ENCODE measurements at places on chromosomes 5 and 9.

DNA sequence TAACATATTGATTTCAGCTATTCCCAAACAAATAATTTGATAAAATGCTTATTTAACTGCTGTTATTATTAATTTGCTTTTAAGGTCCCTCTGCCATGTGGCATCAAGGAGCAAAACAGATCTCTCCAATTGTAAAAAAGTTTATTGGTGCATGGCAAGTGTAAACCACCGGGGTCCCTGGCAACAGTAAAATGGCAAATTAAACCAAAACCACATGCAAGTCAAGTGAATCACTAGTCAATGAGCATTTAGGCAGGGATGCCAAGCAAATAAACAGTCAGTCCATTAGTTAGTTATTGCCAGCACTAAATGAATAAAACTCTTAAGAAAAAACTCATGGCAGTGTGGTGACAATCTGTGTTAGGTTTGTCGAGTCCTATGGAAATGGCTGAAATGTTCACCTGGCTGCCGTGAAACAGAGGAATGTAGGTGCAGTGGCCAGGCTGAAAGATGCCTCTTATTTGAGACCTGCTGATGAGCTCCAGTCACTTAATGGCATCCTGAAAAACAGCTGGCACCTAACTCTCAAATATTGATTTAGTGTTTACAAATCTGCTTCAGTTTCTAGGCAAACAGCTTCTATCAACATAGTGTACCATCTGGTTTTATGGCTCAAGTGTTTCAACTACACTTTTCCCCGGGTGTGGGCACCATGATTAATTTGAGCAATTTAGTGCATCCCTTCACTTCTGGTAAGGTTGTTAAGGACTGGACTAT, 296.5 kb upstream of the ITGA1 start:
- DNase-seq: no peak

DNA sequence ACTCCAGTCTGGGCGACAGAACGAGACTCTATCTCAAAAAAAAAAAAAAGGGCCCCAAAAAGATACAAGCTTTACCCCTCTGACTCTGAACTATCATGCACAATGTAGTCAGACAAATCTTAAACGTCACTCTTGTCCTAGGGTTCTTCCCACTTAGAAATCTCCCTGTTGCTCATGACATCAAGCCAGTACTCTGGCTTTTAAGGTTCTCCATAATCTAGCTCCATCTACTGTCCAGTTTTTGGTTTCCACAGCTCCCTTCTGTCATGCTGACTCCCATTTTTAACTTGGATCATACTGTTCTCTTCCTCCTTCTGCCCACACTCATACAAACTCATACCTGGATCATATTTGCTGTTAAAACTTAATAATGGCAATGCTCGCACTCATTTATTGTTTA, 156.7 kb upstream of the TLX3 start:
- peak; percentile 29 for DNase-seq

GRCh38 chr9:26657958-26658357, 234.6 kb downstream of the CAAP1 start:
- no peak for DNase-seq

- peak; percentile 23 for DNase-seq
Observed at GRCh38 chr9:108813951-108814601, 41.7 kb downstream of the ACTL7B start.

DNA sequence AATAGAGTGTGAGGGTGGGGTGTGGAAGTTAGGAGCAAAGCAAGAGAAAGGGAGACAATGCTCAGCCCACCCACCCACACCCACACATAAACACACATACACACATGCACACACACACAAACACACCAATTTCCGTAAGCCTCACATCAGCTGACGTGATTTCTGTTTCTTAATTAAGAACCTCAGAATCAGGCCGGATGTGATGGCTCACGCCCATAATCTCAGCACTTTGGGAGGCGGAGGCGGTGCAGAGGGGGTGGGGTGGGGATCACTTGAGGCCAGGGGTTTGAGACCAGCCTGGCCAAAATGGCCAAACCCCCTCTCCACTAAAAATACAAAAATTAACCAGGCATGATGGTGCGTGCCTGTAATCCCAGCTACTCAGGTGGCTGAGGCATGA, 26.4 kb upstream of the PIK3R1 start:
- DNase-seq: no peak

GRCh38 chr9:136520053-136520540, 25.8 kb downstream of the NOTCH1 start:
- no peak for DNase-seq

DNA sequence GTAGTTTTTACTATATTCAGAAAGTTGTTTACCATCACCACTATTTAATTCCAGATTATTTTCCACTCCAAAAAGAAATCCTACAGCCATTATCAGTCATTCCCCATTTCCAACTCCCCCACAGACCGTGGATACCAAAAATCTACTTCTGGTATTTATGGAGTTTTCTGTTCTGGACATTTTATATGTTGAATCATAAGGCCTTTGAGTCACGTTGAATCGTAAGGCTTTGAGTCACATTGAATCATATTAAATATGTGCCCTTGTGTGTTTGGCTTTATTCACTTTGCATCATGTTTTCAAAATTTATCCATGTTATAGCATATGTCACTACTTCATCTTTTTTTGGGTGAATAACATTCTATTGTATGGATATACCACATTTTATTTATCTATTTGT, 454.1 kb upstream of the NUDT12 start:
- no peak for DNase-seq

DNA sequence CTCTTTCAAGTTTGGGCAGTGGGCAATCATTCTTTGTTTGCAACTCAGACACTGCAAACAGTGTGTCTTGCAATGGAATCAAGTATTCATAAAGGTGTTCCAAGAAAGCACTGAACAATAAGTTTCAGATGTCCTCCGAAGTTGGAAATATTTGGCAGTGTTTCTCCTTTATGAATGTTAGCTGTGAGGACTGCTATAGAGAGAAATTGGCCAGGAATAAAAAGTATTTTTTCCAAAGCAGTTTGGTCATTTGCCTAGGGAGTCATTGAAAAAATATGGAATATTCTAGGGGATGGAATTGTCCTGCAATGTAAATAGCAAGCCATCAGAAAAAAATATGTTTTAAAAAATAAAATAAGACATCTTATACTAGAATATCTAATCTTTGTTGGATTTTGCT, 688.6 kb upstream of the SEMA6A start:
- DNase-seq: no peak

GRCh38 chr5:32074401-32074800, 99.7 kb downstream of the GOLPH3 start:
- DNase-seq: no peak

DNA sequence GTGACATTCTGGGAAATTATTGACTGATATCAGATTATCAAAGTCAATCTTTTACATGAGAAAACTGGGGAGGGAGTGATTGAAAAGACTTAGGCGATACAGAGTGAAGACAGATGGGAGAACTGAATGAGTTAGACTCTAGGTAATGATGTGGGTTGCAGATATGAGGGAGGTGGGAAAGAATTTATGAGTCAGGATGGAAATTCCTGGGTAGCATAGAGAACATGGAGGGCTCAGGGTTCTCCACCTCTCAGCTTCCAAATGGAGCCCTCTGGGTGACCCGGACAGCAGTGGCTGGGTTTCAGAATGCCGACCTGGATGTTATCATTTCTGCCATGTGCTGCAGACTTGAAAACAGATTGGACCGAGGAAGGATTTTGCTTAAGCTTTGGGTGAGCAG, 75.4 kb upstream of the SHB start:
- no peak for DNase-seq

DNA sequence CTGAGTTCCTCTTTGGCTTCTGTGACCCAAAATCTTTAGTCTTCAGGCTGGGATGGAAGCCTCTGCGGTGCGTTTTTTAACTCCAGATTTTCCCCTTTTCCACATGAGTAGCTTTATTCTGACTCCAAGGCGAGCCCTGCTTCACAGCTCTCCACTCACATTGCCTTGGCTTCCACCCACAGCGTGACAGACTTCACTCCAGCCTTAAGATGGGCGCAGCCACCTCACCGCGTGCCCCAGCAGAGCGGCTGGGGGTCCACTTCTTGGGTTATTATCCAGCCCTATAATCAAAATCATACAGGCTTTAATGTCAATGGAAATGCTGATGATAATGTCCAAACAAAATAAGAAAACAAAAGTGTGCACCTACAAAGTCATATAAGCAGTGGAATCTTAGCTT, 1.2 kb downstream of the EXOC3 start:
- no peak for DNase-seq

- no peak for DNase-seq
Observed at GRCh38 chr5:159135896-159136531, 36.3 kb upstream of the EBF1 start.

DNA sequence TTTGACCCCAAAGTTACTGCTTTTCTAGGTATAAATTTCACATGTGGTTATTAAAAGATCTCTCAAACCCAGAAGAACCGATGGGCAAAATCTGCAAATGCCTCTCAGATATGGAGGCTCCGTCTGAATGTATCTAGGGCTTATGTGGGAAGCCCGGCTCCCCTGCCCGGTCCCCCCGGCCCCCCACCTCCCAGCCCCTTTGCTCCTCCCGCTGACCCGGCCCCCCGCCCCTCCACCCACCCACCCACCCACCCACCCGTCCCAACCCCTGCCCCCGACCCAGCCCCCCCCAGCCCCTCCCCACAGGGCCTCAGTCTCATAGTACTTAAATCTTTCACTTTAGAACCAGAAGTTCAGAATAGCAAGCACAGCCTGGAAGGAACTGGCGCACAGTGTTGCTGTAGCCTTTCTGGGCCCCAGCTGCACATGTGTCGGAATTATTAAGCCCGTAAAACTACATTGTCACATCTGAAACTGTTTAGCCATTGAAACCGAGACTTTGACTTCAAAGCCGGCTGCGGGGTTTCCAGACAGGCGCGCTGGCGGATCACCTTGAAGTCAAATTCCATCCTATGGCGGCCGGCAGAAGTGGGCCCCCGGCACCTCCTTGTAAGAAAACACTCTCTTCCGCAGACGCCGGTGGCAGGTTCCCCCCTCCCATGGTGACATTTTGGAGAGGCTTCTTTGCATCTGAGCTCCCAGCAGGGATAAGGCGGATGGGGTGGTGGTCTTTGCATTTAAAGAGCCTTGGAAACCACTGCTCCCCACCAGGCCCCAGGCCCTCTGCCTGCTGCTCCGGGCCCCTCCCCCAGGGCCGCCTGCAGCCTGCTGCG, 12.8 kb downstream of the NKD2 start:
- DNase-seq: no peak

DNA sequence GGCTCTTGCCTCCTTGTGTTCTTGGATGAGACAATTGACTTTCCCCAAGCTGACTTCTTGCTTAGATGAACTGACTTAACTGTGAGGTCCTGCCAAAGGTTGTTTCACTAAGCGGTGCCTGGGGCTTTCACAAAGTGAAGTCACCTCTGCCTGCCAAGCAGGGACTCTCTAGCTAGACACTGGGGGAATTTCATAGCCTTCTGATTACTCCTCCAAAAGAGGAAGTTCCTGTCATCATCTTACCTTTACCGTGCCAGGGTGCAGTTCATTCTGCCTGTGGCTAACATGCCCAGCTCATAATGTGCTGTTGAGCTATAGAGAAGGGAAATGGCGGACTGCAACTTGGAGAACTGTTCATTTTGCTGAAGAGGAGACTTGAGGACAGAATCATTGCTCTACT, 472.0 kb upstream of the WWC1 start:
- no peak for DNase-seq

DNA sequence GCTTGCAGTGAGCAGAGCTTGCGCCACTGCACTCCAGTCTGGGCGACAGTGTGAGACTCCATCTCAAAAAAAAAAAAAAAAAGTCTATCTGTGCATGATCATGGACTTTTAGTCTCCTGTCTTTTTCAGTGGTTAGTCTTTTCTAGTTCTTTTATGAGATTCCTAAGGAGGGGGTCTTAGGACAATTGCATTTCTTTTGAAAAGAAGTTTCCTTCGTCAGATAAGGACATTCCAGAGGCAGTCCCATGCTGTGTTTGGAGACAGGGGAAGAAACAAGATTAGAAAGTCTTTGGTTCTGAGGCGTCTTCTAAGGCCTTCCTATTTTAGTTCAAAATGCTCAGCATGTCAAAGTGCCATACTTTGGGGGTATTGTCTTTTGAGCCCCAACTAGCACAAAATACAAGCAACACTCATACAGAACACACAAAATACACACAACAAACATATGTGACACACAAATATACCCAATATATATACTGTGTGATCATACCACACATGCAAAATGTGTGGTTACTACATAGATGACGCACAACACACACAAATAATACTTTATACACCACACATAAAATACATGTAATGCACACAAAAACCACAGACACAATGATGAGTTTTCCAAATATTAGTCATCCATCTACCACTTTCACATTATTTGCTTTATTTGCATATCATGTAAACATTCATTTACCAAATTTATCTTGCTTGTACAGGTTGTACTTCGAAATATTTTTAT, 394.5 kb downstream of the SPATA31D1 start:
- DNase-seq: no peak

DNA sequence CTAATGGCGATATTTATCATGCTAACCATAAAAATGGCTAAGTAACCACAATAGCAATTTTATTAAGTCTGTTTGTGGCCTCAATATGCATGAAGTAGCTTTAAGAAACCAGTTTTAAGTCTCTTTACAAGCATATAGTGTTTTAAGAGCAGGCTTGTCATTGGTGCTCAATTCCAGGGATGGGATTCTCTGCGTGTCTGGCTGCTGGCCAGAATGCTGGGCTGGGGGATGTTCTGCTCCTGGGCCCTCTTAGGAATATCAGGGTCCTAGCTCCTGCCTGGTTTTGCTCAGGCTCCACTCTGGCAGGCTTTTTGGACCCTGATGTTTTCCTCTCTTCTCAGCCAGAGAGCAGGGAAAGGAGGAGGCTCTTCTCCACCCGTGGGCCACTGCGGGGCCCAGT, 127.2 kb downstream of the PDE8B start:
- DNase-seq: no peak

DNA sequence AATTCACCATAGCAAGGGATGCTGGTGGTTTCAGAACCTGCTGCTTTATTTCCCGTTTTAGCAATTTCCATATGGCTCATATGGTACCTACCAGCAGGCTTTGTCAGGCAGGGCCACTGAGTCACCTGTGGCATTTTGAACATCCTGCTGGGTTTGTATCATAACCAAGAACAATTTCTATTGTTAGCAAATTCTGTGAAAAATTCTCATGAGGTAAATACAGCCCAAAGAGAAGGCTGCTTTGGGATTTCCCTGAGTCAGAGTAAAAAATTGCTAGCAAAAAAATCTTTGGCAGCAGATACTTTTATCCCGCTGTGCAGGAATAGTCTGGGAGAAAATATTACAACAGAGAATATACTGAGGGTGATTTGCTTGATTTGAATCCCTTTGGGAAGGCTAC, 52.7 kb downstream of the PRR16 start:
- DNase-seq: peak; percentile 96
